Bronchus fibroblast of lung (primary cell): ENCODE measurements at places on chromosomes 4 and X. TPM values are rescaled to one million over a fixed set of nuclear protein-coding genes. Genes with fewer than 3 reads are reported as not detected.

The ARAP2 gene
- total RNA-seq: 0.30 and 0.34 TPM in 2 replicates

The PDGFRA gene
- 61.5 and 69.4 TPM in 2 replicates for total RNA-seq

The USP38 gene
- total RNA-seq: 10.7 and 11.8 TPM in 2 replicates

The EFHC2 gene
- total RNA-seq: 1.0 and 1.5 TPM in 2 replicates

The PSAPL1 gene
- total RNA-seq: not detected in 2 replicates

The FAM9B gene
- not detected in 2 replicates for total RNA-seq

The CSAG2 gene
- total RNA-seq: not detected in 2 replicates

The SUPT20HL1 gene
- not detected in 2 replicates for total RNA-seq

The ERCC6L gene
- 7.4 and 9.4 TPM in 2 replicates for total RNA-seq

The SOWAHD gene
- total RNA-seq: 0.17 and 0.30 TPM in 2 replicates

The F8A3 gene
- 4.4 and 6.1 TPM in 2 replicates for total RNA-seq

The NAP1L2 gene
- total RNA-seq: not detected in 2 replicates

The PPEF2 gene
- total RNA-seq: not detected in 2 replicates

The CPZ gene
- total RNA-seq: 0.50 and 0.74 TPM in 2 replicates

The ANKRD37 gene
- total RNA-seq: 1.9 and 2.2 TPM in 2 replicates

The EXOC1L gene
- total RNA-seq: not detected in 2 replicates
